ENCODE measurements at places on chromosomes 5 and 9. TPM values are rescaled to one million over a fixed set of nuclear protein-coding genes. Genes with fewer than 3 reads are reported as not detected.

- DNase-seq, result no peak
Measured at GRCh38 chr5:89117124-89117644, 234.2 kb upstream of the MEF2C start.

DNA sequence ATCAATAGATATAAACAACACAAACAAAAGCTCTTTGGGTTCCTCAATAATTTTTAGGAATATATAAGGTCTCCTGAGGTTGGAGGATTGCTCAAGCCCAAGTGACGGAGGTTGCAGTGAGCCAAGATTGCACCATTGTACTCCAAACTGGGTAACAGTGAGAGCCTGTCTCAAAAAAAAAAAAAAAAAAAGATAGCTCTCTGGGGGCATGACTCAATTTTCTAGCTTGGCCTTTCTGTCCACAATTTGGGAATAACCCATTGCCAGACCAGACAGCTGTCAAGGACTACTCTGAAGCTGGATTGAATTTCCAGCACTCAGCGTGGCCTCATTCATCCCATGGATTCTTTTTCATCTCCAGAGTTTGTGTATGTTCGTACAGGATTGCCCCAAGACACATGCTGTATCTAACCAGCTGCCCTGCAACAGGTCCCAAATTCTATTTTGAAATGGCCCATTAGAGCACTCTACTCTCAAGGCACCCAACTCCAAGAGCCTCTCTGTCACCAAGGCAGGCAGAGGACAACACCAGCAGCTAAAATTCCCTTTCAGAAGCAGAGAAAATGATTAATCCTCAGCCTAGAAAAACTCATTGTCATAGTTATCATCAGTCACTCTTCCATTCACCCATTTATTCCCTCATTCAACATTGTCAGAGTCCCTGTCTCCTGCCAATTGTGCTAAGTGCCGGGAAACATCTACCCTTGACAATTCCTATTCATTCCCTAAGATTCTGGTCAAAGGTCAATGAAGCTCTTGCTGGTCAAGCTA, 8.7 kb downstream of the FAM193B start:
- peak; percentile 79 for DNase-seq

DNA sequence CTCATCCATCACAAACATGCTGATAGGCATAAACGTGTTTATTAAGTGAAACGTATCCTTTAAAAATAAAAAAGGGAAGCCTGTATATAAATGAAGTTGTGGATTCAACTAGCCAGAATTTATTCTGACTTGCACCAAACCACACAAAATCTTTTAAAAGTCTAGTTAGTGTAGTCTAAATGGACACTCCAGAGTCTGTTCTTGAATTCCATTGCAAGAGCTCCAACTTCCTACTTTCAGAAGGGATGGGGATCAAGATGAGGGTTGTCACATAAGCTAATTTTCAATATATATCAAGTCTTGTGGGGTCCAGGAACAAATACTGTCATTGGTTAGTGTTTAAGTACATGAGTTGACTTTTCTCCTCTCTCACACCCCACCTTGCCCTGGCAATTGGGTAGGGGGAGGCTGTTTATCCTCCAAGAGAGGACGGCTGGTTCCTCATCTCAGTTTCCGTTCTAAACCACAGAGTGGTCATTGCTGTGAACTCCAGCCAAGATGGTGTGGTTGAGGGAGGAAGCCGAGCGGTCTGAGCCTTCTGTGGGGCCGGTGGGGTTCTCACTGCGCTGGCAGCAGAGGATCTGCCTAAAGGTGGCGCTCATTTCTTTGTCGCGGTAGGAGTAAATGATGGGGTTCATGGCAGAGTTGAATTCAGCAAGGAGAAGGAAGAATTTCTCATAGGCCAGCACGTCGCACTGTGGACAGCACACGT, 163.2 kb downstream of the LPAR1 start:
- DNase-seq, result no peak

The CCDC171 gene
- 15.6 TPM for total RNA-seq

The INSL6 gene
- total RNA-seq, result not detected

DNA sequence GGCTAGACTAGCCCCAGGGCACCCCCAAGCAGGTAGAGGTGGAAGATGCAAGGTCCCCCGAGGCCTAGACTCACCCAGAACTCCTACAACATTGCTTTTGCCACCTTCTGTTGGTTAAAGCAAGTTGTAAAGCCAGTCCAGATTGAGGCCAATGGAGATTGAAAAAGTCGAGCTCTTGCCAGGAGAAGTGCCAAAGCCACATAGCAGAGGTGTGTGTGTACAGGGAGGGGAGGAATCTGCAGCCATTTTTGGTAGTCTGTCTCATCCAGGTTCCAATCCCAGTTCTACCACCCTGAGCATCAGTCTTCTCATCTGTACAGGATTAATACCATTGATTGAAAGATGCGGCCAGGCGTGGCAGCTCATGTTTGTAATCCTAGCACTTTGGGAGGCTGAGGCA, 12.3 kb upstream of the URM1 start:
- no peak for DNase-seq

DNA sequence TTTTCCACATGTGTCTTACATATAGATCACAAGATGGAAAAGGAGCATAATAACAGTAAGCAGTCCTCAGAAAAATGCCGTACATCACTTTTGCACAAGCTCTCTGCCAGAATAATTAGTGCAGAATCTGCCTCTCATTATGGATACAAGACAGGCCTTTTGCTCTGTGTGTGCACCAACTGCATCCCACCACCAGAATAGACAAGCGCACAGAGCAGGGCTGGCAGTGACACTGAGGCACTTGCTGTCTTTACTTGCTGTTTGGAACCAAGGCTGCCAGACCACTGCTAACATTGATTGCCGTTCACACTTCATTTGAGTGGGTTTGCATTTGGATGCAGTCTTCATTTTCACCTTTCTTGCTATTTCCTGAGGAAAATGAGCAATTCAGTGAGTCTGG, 741.3 kb downstream of the TLE1 start:
- no peak for DNase-seq

- no peak for DNase-seq
Measured at GRCh38 chr5:377326-377981, 55.9 kb downstream of the AHRR start.

The EFNA5 gene
- 1.2 TPM for total RNA-seq

The SUSD3 gene
- 9.3 TPM for total RNA-seq

DNA sequence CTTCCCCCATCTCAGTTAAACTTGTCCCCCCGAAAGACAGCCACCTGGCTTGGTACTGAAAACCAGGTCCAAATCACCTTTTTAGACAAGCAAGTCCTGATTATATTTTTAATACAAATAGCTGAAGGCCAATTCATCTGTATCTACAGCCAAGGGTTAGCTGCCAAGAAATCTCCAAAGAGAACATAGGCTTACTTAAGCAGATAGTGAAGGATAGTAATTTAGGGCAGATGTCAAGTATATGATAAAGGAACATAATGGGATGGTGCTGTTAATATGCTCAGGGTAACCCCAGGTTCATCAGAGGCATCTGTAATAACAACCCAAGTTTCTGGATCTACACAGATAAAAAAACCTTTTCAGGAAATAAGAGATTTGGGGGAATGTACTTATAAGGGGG, 133.0 kb downstream of the EBF1 start:
- no peak for DNase-seq

GRCh38 chr5:157290156-157290980, 24.4 kb downstream of the CYFIP2 start:
- DNase-seq, result no peak

The PCDHGA8 gene
- 1.8 TPM for total RNA-seq

- DNase-seq, result no peak
Measured at GRCh38 chr9:34443976-34444375, 14.4 kb downstream of the FAM219A start.

DNA sequence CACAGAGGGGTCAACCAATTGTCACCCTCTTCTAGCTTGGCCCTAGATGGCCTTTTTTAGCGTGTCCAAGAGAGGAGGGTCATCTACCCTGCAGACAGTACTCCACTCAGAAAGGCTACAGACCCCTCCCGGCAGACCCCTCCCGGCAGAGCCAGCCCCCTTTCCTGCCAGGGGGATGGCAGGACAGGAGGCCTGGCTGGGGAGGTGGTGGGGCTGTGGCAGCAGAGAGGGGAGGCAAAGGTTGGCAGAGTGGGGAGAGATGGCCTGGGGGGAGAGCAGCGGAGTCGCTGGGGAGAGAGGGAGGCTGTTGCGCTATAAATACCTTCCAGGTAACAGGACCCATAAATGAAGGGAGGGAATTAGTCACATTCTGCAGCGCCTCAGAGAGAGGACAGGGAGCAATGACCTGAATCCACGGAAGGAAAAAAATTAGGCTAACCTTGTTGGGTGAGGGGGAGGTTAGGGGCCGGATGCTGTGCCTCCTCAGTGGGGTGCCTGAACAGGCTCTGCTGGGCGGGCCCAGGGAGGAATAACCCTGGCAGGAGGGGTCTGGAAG, 32.9 kb upstream of the PSD2 start:
- DNase-seq, result no peak

GRCh38 chr5:56147659-56148230, 85.4 kb downstream of the ANKRD55 start:
- DNase-seq, result no peak
